ENCODE measurements at places on chromosomes 11 and 22.

- no peak for DNase-seq
Measured at GRCh38 chr11:57213342-57214097, 23.5 kb downstream of the APLNR start.

- no peak for DNase-seq
Measured at GRCh38 chr11:31972623-31973022, 118.3 kb upstream of the RCN1 start.

DNA sequence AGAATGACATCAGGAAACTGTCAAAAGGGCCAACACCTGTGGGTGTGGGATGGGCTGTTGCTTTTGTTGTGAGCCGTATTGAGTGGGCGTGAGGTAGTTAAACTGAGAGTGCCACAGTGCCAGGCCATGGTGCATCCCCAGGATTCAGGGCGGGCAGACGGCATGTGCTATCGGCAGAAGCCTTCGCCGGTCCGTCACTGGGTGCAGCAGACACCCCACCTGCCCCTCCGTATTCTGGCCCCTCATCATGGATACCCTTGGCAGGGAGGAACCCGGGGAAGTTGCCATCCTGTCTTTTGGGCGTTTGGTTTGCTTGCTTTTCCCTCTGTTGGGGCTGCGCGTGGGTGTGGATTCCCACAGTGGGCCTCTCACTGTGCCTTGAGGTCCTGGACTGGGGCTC is 27.5 kb downstream of the ST14 start:
- DNase-seq = no peak

- DNase-seq = no peak
Measured at GRCh38 chr11:122773781-122774266, 64.5 kb upstream of the CRTAM start.

DNA sequence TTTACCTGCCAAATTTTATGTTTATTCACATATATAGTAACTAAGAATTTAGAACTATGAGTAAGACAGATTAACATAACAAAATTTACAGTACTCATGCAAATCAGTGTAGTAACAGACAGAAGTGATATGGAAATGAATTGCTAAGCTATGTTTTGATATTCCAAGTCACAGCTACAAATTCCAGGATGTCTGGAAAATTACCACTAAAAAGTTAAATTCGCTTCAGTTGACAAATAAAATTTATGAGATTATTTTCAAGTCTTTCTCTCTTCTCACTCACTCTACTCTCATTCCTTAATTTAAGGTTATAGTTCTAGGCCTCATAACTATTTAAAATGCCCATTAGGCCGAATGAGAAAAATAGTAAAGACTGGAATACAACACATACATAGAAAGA is 18.1 kb downstream of the XKR3 start:
- DNase-seq = no peak

GRCh38 chr11:68302256-68302655 is 10.1 kb upstream of the LRP5 start:
- DNase-seq = no peak

- no peak for DNase-seq
Measured at GRCh38 chr22:35900483-35901168, 128.0 kb downstream of the RBFOX2 start.

GRCh38 chr11:14980854-14981253 is 8.7 kb upstream of the CALCA start:
- DNase-seq = no peak

GRCh38 chr11:35343033-35343598 is 76.2 kb downstream of the SLC1A2 start:
- no peak for DNase-seq

All from HTR-8/SVneo (cell line).